Left lung (tissue), 14 donors: ENCODE measurements at places on chromosomes 2 and 18. TPM values are rescaled to one million over a fixed set of nuclear protein-coding genes. Genes with fewer than 3 reads are reported as not detected.

EGR4 gene
- not detected for total RNA-seq

SERPINB10 gene
- not detected for total RNA-seq

ZBTB14 gene
- total RNA-seq: 14.3 TPM

CERKL gene
- total RNA-seq: 0.41 TPM
